Stimulated activated CD8-positive, alpha-beta memory T cell treated with anti-CD3 and anti-CD28 coated beads, Interleukin-4, amount 100 ng/mL, for 1 hour (primary cell): ENCODE measurements at places on chromosomes 13 and 19.

GRCh38 chr13:49319551-49319950, 71.8 kb downstream of the CDADC1 start:
- no peak for DNase-seq

- no peak for DNase-seq
Measured at GRCh38 chr13:36193151-36193855, 21.1 kb downstream of the SOHLH2 start.

DNA sequence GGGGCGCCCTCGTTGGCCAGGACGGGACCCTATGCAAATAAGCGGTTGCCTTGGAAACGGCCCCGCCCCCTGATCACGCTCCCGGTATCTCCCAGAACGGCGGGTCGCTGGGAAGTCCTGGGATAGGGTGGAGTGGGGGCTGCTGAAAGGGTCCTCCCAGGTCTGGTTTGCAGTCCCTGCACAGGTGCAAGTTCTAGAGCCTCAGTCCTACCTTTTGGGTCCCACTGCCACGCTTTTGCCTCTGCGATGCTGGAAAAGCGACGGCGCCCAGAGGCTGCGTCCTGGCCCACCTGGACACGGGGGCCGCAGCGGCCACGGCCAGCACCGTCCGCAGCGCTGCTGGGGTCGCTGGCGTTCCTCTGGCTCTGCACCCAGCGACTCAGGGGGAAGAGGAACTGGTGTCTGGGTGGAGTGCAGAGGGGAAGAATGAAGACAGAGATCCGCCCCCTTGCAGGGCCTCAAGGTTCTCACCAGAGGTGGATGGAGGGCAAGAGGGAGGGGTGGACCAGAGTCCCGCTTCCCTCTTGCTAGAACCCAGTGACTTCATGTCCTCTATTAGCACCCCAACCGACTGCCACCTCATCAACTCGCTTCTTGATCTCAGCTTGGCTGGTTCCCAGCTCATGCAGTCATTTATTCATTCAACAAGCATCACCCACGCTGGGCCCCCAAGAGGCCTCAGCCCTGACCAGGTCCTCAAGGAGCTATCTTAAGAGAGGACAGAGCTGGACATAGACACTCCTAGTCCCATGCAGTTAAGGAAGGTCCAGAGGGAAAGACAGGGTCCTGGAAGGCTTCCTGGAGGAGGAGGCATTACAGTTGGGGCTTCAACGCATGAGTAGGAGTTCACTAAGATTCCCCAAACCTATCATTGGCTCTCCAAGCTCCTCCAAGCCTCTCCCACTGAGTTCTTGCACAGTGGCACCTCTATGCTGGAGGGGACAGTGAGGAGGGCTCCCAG, at the start of gene LRRC25:
LRRC25 (minus strand) TSS at position 381 of the 961 bp plus-strand sequence. CDS start 659 bp downstream, outside the sequence.
- DNase-seq, result no peak

DNA sequence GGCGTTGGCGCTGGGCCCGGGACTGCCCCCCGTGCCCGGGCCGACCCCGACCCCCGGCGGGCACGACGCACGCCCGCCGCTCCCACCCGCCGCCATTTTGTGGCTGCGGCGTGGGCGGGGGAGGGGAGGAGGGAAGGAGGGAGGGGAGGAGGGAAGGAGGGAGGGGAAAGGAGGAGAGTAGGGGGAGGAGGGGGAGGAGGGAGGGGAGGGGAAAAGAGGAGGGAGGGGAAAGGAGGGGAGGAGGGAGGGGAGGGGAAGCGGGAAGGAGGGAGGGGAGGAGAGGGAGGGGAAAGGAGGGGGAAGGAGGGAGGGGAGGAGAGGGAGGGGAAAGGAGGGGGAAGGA, at the start of gene BTBD2:
BTBD2 (minus strand) TSS at position 107 of the 343 bp plus-strand sequence; CDS start at position 96, 11 bp downstream.
- peak; percentile 23 for DNase-seq

GRCh38 chr13:110570886-110571285, 9.4 kb upstream of the RAB20 start:
- no peak for DNase-seq

- DNase-seq, result no peak
Measured at GRCh38 chr19:570251-570686, 2.1 kb upstream of the BSG start.

DNA sequence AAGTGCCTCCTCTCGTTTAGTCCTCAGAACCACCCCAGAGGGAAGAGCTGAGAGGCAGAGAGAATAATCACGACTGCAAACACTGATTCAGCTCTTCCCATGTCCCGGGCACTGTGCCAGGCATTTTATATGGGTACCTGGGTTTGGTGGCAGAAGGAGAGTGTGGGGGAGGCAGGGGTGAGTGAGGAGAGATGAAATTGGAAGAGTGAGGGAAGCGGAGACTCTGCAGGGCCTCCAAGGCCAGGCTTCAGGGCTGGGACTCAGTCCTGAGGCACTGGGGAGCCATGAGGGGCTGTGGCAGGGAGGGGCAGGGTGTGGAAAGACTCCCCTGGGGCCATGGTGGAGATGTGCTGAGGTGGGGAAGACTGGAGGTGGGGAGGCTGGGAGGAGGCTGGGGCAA, 8.7 kb downstream of the SYNGR4 start:
- DNase-seq, result no peak

DNA sequence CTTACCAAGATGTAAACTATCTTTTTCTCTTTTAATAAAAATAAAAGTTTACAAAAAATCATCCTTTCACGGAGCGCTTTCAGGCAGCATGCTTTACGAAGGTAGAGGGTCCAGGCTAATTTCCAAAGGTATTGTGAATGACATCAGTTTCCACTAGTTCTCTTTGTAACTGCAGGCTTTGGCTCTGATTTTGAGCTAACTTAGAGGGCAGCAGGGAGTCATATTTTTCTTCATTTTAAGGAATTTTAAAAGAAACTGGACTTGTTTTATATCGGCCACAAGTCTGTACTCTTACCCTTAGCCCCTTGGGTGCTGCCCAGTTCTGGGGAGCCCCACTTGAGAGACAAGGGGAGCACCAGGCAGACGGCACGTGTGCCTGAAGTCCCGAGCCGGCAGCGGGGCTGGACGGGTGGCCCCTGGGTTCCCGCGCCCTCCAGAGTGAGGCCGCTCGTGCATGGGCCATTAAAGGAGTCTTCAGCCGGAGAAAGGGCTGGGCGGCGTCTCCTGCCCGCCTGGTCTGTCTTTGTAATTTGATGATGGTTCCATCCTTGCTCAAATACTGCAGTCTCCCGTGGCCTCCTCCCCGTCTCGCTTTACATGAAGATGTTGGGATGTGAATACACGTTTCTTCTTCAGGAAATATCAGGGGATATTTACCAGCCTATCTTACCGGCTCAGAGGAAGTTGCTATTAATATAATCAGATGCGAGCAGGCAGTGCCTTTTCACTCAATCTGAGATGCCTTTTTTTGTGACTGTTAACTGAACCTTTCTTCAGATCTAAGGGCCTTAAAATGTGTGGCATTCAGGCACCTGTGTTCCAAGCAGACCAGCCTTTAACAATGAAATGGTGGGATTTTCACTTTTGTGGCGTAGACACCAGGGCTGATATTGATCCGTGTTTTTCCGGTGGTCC, 67.4 kb downstream of the GGACT start:
- no peak for DNase-seq

DNA sequence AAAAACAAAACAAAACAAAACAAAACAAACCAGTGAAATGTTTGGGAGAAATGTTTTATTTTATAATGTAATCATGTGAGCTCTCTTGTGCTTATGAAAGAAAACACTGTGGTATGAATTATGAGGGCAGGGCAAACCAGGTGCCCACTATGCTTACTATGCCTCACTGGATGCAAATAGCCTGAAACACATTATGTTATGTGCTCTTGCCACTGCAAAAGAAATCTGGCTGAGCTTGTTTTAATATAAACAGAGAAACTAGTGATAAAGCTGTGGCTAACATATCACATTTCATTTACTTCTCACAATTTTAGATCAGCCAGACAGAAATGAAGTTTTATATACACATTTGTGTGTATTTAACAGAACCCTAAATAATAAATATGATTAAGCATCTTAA, 8.7 kb upstream of the NBEA start:
- DNase-seq, result no peak

DNA sequence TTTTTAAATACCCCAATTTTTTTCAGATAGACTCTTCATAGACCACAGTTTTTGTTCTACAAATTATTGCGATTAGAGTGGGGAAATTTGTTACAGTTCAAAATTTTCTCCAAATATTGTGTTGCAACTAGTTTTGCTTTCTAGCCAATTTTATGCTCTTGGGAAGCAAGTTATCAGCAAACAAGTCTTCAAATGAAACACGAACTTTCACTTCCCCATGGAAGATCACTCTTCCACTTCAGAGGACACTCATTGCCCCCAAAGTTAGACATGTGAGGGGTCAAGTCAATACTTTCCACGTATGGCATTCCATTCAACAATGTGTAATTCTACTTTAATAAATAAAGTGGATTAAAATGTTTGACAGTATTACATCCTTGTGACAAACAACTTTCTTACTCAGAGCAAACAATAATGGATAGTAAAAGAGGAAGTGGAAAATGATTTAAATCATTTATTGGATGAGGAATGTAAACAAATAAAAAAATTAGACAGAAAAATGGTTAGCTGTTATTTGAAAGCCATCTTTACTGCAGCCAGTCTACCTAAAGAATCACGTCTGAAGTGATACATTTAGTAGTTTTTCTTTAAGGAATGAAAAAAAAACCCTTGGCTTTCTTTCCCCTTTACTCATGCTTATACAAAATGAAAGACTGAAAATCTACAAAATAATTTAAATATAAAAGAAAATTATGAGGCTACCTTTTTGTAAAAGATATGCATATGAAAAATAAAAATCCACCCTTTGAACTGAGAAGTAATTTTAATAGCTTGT, 41.2 kb upstream of the TNFSF11 start:
- DNase-seq, result no peak

DNA sequence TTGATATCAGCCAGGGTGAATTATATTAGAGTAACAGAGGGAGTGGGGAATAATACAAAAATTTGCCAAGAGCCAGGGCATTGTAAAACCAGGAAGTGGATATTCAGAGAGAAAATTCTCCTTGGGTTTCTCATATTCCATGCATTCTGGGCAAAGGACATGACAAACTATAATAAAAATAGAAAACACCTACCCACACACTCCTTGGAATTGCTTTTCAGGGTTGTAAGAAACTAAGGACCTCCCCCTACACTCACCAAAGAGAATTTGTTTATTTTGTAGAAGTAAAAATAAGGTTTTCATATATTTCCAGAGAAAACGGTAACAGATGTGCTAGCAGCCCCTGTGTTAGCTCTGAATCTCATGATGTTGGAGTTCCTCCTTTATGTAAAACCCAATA, 649.6 kb downstream of the SLITRK1 start:
- DNase-seq, result no peak

GRCh38 chr19:49474542-49474924, 518 bp downstream of the FLT3LG start:
- DNase-seq, result no peak

GRCh38 chr13:33758113-33758512, 59.8 kb upstream of the RFC3 start:
- DNase-seq, result no peak

DNA sequence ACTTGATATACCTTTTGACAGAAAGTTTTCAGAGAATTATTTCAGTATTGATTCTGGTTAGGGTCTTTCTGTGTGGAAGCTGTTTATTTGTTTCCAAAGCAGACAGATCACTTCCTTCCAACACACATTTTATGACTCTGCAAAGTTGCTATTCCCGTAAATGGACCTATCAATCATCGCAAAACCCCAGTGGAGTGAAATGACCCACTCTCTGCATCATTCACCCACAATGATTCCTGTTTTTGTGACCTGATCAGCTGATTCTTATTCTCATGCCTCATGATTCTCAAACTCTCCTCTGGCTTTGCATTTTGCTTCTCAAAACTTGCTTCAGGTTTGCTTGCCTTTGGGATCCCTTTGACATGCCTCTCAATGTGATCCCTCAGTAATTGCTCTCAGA, 453.7 kb downstream of the PCDH17 start:
- no peak for DNase-seq

DNA sequence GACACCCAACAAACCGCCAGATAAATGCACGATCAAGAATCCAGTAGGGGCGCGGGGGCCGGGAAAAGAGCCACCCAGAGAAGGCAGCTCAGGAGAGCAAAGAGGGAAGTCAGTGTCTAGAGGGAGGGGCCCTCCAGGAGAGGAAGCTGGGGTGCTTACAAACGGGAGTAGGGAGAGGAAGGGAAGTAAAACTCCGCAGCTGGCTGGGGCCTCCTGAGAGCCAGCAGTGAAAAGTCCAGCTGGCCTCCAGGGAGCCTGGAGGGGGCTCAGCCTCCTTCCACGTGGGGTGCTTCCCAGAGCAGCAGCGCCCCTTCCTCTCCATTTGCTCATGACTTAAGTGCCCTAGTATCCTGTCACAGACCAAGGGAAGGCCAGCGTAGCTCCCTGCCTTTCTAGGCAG, 51.8 kb downstream of the TMED1 start:
- DNase-seq, result no peak

GRCh38 chr13:24129914-24130774, 30.4 kb upstream of the SPATA13 start:
- DNase-seq, result no peak

DNA sequence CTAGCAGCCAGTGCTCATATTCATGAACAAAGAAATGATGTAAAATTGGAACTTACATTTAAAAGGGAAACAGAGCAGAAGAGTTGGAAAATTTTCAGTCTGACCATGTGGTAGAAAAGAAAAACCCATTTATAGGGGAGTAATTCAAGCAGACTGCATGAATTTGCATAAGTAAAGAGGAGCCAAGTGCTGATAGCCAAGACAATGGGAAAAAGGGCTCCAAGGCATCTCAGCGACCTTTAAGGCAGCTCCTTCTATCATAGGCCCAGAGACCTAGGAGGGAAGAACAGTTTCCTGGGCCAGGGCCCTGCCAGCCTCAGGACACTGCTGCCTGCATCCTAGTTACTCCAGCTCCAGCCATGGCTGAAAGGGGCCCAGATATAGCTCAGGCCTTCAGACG, 7.5 kb downstream of the DNAJC3 start:
- DNase-seq, result no peak

- DNase-seq, result no peak
Measured at GRCh38 chr13:65330287-65330686, 1899.8 kb downstream of the PCDH9 start.

DNA sequence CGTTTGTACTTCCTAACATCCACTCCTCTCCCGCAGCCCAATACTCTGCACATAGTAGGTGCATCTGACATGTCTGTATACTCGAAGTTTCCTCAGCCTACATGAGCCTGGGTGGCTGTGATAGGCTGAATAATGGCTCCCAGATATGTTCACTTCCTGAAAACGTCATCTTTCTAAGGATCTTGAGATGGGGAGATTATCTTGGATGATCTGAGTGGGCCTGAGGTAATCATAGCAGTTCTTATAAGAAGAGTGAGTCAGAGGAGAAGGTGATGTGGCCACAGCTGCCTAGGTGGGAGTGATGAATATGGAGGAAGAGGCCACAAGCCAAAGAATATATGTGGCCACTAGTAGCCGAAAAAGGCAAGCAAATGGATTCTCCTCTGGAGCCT, 84.2 kb downstream of the AKAP11 start:
- no peak for DNase-seq

- DNase-seq, result no peak
Measured at GRCh38 chr19:35935911-35936737, at the start of gene LRFN3. LRFN3 (plus strand) TSS chr19:35936374; CDS start chr19:35939426, 3,052 bp downstream.

GRCh38 chr13:27442797-27443196, 7.6 kb downstream of the MTIF3 start:
- no peak for DNase-seq

GRCh38 chr13:51846756-51847155, 1.8 kb upstream of the TMEM272 start:
- no peak for DNase-seq

- DNase-seq, result no peak
Measured at GRCh38 chr13:22009937-22010336, 339.1 kb downstream of the FGF9 start.
